NCI-H1048 (cell line): ENCODE measurements at places on chromosomes 12 and 14.

- DNase-seq, result no peak
These were observed 80.0 kb downstream of the DICER1 start for GRCh38 chr14:95077345-95077744.

DNA sequence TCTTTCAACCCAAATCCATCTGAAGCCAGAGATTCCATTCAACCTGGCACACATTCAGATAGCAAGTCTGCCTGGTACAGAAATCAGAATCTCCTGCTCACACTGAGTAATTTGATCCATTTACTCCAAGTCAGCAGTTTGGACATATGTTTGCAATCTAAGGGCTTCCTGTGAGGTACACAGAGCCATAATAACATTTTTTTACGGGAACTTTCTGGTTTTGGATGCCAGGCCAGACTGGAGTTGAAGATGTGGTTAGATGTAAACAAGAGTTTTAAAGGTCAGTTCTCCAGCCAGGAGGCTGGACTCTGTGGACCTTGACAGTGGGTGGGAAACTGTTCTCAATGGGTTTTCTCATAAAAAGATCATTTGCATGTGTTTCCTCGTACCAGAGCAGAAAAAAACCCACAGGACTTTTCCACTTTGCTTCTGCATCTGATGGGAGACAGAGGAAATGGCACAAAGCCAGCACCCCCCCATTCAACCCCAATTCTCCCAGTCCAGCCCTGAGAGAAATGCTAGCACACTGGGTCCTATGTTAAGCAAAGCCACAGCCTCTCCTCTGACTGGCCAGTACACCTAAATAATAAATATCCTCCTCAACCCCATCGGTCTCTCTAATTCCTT is 17.7 kb upstream of the TSPAN11 start:
- DNase-seq, result no peak

DNA sequence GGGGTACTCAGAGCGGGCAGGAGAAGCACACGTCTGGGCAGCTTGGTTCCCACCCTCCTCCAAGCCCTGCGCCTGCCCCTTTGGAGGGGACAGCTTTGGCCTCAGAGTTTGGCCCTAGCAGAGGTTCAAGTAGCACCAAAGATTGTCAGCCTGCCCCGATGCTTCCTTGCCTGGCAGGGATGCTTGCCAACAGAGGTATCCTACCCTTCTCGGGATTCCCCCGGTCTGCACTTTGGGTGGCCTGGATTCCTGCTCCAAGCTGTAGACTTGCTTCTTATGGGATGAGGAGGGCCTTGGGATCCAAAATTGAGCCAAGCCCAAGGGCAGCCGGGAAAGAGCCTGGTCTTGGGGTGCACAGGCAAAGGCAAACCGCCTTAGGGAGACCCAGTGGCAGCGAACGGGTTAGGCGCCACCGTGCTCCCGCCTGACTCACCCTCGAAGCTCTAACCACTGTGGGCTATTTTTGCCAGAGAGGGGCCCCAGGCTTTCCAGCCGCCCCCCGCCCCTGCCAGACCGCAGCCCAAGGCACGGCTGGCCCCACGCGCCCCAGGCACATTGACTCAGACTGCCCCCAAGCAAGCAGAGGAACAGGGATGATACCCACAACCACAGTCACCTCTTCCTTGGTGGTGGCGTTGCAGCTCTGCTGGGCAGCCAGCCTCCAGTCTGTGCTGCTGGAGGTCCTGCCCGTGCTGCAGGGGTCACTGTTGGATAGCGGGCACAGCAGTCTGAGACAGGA is 847 bp upstream of the WNT10B start:
- DNase-seq, result no peak

- DNase-seq, result no peak
These were observed 57.8 kb downstream of the ATG14 start for GRCh38 chr14:55353686-55354467.

DNA sequence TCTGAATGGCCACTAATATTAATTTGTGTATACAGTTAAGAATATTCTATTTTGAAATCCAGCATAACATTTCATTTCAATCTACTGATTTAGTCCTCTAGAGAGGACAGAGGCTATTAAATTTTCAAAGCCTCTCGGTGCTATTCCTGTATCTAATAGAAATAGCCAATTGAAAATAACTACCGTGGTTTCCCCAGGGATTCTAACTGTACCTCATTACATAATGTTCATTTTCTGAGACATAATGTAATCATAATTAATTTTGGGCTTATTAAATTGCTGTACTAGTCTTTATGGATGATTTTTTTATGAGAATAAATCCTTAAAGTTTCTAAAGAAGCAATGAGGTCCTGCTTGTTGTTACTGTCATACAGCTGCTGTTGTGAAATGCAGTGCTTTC is 38.6 kb upstream of the ACSS3 start:
- no peak for DNase-seq

DNA sequence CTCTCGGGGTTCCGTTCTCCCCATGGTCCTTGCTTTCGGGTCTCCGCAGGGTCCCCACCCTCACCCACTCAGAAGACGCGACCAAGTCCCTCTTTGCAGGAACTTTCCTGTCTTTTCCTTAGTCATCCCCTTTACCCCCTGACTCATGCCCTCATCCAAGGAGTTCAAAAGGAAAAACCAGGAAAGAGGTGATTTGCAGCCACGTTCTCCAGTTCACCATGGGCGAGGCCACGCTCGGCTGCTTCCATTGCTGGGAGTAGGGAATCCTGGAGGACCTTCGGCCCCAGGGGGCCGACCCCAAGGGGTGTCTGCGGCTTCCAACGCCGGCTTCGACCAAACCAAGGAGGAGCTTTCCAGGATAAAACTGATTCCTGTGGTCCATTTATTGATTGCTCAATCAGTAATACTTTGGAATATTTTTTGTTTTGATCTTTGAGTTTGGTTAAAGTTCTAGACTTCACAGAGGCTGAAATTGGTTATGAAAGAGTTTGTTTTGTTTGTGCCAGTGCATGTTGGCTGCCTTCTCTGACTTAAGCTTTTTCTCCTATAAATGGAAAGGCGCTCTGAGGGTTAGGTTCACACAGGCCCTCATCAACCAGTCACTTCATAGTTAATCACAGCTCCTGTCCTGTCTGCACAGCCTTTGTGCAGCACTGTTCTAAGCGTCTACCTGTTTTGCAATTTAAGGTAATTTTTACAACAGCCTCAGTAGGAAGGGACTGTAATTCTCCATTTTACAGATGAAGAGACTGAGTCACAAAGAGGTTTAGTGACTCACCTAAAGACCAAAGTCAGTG is 827 bp downstream of the ALDH2 start:
- no peak for DNase-seq

GRCh38 chr12:93005928-93006392 is 76.9 kb upstream of the EEA1 start:
- DNase-seq, result no peak

- DNase-seq, result no peak
These were observed 24.2 kb downstream of the ISCA2 start for GRCh38 chr14:74517731-74518130.

GRCh38 chr12:121827351-121828099 is 23.7 kb downstream of the SETD1B start:
- no peak for DNase-seq

DNA sequence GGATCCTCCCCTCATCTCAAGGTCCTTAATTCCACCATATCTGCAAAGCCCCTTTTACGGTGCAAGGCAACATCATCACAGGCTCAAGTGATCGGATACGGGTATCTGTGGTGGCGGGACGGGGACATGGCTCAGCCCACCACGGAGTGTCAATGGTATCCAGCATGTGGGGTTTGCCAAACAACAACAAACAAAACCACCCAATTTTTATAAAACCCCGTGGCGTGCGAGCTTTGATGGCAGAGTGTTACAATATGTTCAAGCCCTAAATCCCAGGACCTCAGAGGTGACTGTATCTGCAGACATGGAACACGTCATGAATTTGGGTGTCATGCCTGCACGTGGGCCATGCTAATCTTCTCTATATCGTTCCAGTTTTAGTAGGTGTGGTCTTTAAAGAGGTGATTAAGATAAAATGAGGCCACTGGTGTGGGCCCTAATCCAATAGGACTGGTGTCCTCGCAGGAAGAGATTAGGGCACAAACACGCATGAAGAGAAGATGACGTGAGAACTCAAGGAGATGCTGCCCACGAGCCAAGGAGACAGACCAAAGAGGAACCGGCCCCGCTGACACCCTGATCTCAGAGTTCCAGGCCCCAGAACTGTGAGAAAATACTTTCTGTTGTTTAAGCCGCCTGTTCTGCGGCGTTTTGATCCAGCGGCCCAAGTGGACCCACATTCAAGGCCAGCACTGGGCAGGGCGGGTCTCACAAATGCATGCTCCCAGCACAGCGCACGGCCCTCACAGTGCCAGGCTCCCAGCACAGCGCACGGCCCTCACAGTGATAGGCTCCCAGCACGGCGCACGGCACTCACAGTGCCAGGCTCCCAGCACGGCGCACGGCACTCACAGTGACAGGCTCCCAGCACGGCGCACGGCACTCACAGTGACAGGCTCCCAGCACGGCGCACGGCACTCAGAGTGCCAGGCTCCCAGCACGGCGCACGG is 6.7 kb upstream of the GOLGA3 start:
- DNase-seq, result no peak

- DNase-seq, result no peak
These were observed 4.8 kb downstream of the ABHD4 start for GRCh38 chr14:22602862-22603261.

GRCh38 chr14:52333108-52333507 is 19.0 kb downstream of the PTGER2 start:
- DNase-seq, result no peak

DNA sequence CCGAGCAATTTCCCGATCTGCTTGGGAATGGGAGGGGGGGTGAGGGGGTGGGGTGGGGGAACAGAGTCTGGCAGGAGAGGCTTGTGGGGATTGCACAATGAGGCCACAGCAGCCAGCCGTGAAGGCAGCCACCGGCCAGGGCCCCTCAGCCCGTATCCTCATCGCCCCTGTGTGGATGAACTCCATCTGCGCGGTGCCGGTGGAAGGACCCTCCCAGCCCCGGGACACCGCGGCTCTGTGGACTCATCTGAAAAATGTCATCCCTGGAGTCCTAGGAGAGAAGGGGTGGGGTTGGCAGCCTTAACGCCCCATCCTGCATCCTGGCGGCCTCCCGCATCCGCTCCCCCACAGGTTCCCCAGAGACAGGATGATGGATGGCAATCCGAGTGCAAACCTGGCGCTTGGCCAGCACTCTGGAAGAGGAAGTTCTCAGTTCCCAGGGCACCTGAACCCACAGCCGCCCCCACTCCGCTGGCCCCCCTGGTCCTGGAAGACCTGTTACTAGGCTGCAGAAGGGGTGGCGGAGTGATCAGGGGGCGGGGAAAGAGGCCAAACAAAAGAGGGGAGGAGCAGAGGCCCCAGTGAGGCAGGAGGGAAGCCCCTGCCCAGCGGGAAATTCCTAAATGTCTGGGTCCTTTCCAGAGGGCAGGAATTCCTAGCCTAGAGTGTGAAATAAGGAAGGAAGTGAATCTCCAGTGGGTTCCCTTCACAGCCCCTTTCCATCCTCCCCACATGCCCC is 1.2 kb upstream of the TNFAIP2 start:
- peak; percentile 54 for DNase-seq
